HepG2 (cell line): ENCODE measurements at places on chromosomes 1 and 21. TPM values are rescaled to one million over a fixed set of nuclear protein-coding genes. Genes with fewer than 3 reads are reported as not detected.
A peak's percentile ranks its signal among the peaks of the same experiment; 100 is the strongest.

GRCh38 chr1:17955302-17956285, 152.0 kb upstream of the IGSF21 start:
- no peaks in the 10 kb centered on the region for H3K36me3 ChIP-seq
- H3K27ac ChIP-seq = no peak overlapping the region
- H3K27me3 ChIP-seq = peaks cover 32% of the 10 kb centered on the region
- no peak overlapping the region for H3K4me3 ChIP-seq
- H3K4me1 ChIP-seq = no peaks in the 10 kb centered on the region
- no peak for DNase-seq

- no peak for DNase-seq
- H3K27ac ChIP-seq = no peak overlapping the region
- no peaks in the 10 kb centered on the region for H3K27me3 ChIP-seq
- peaks cover 21% of the 10 kb centered on the region for H3K4me1 ChIP-seq
Measured at GRCh38 chr1:32768110-32768850, 48.9 kb downstream of the YARS1 start.

GRCh38 chr1:202274611-202275010, 67.1 kb downstream of the UBE2T start:
- H3K4me3 ChIP-seq = no peak overlapping the region
- peaks cover 27% of the 10 kb centered on the region; the same call in 2 of the 3 replicates for H3K27me3 ChIP-seq
- H3K36me3 ChIP-seq = no peaks in the 10 kb centered on the region
- H3K4me1 ChIP-seq = no peaks in the 10 kb centered on the region

DNA sequence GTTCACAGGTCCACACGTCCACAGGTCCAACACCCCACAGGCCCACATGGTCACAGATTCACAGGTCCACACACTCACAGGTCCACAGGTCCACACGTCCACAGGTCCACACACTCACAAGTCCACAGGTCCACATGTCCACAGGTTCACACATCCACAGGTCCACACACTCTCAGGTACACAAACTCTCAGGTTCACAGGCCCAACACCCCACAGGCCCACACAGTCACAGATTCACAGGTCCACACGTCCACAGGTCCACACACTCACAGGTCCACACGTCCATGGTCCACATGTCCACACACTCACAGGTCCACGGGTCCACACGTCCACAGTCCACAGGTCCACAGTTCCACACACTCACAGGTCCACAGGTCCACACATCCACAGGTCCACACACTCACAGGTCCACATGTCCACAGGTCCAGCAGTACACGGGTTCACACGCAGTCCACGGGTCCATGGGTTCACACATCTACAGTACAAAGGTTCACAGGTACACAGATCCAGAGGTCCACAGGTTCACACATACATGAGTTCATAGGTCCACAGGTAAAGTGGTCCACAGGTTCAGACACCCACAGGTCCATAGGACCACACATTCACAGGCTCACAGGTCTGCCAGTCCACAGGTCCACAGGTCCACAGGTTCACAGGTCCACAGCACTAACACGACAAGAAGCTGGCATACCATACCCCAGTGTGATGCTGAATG, 39.3 kb upstream of the COL6A2 start:
- no peaks in the 10 kb centered on the region for H3K4me1 ChIP-seq
- H3K27ac ChIP-seq = no peak overlapping the region

DNA sequence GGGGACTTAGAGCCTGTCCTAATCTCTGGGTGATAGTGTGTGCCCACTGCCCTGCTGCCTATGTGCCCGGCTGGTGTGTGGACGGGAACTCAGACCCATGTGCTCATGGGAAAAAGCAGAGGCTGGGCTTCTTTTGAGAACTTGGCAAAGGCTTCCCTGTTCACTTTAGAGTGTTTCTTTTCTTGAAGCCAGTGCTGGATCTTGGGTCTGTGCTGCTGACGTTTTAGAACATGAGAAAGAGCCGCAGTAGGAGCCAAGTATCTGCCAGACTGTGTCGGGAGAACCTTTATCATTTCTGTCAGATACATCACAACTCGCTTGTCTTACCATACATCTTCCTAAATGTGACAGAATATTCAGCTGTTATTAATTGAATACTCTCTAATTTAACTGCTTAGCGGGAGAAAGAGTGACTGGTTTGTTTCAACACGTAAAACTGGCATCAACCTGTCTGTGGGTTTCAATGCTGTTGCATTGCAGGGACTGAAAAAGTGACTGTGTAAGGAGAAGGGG, 195.2 kb downstream of the PBX1 start:
- DNase-seq = no peak
- no peaks in the 10 kb centered on the region for H3K36me3 ChIP-seq
- no peak overlapping the region for H3K27ac ChIP-seq
- no peaks in the 10 kb centered on the region for H3K4me1 ChIP-seq

DNA sequence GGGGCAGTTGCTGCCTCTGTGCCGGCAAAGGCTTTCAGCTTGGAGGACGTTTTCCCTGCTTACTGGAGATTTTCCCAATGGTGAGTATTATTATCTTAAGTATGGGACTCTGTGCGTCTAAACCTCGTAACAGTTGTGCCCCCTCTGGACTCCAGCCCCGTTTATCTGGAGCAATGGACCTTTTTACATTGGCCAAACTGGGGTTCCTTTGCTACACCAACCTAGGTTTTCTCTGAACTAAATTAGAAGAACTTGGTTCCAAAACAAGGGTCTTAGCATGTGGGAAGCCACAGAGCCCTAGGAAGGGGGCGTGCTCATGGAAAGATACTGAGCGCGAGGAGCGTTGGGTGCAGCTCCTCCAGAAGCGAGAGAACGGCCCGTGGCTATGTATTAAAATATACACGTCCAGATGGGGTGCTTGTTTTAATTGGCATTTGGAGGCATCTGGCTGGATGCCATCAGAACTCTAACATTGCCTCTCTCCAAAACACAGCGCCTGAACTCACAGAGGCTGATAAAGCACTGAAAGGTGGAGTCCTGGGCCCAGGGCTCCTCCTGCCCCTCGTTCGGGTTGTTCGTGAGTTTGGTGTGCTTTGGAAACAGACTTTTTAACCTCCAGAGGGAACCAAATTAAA, 28.4 kb downstream of the POFUT2 start:
- no peak overlapping the region for H3K4me3 ChIP-seq
- no peak overlapping the region for H3K27ac ChIP-seq
- H3K27me3 ChIP-seq = peaks cover 14% of the 10 kb centered on the region
- H3K4me1 ChIP-seq = peaks cover 50% of the 10 kb centered on the region
- 0 out of 2 replicates have a peak, but pooled peaks cover 4% of the 10 kb centered on the region for H3K36me3 ChIP-seq

- no peak for DNase-seq
- no peaks in the 10 kb centered on the region for H3K36me3 ChIP-seq
- 0 out of 3 replicates have a peak, but pooled peaks cover 5% of the 10 kb centered on the region for H3K27me3 ChIP-seq
- no peaks in the 10 kb centered on the region for H3K4me1 ChIP-seq
- no peak overlapping the region for H3K4me3 ChIP-seq
- H3K27ac ChIP-seq = no peak overlapping the region
Measured at GRCh38 chr1:201332616-201333335, 44.7 kb downstream of the TNNT2 start.

The ATP6V1G3 gene
- total RNA-seq = not detected in 2 replicates

- H3K27ac ChIP-seq = no peak overlapping the region
- H3K36me3 ChIP-seq = no peaks in the 10 kb centered on the region
- H3K4me3 ChIP-seq = no peak overlapping the region
- H3K4me1 ChIP-seq = peaks cover 9% of the 10 kb centered on the region
Measured at GRCh38 chr1:84698151-84699110, 8.2 kb upstream of the SSX2IP start.

DNA sequence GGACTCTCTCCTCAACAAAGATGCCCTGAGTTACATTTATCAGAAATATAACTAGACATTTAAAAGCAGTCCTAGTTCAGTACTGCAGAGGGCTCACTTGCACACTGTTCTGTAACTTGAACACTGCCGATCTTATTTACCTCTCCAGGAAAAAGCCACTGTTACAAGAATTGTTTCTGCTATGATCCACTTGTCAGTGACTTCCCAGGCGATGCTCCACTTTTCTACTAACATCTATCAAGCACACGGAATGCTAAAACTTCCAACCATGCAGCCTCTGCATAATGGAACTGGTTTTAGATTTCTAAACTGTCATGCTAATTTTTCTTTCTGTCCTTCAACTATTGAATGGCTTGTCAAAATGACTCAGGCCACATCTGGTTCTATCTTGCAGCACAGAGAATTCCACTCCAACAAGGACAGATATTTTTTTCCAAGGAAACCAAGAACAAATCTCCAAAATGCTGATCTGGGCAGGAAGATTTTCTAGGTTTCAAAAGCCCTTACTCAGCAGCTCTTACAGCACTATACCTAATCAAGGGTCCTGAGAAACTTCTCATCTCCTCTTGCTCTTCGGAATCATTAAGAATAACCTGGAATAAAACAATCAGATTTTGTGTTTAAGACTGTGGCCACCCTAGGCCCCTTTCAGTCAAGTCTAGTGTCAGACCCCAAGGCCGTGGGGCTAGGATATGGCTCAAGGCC, 9.9 kb downstream of the SEC16B start:
- H3K27ac ChIP-seq = no peak overlapping the region
- no peaks in the 10 kb centered on the region for H3K4me1 ChIP-seq
- H3K4me3 ChIP-seq = no peak overlapping the region
- peaks cover 3% of the 10 kb centered on the region; the same call in 1 of the 2 replicates for H3K36me3 ChIP-seq
- no peaks in the 10 kb centered on the region for H3K27me3 ChIP-seq
- DNase-seq = peak; percentile 29
